Osteoblast (primary cell): ENCODE measurements at places on chromosomes 4 and X. TPM values are rescaled to one million over a fixed set of nuclear protein-coding genes. Genes with fewer than 3 reads are reported as not detected.

- no peak overlapping the region for H3K4me3 ChIP-seq
- DNase-seq = no peak
- H3K4me1 ChIP-seq = no peaks in the 10 kb centered on the region
- H3K36me3 ChIP-seq = no peaks in the 10 kb centered on the region
- H3K27me3 ChIP-seq = no peaks in the 10 kb centered on the region
- H3K27ac ChIP-seq = no peak overlapping the region
These were observed 235.5 kb upstream of the ACTRT1 start for GRCh38 chrX:128287693-128288092.

GRCh38 chr4:174929346-174929745, 11.2 kb downstream of the ADAM29 start:
- no peaks in the 10 kb centered on the region for H3K36me3 ChIP-seq
- H3K4me3 ChIP-seq = no peak overlapping the region
- DNase-seq = no peak
- no peaks in the 10 kb centered on the region for H3K4me1 ChIP-seq
- no peaks in the 10 kb centered on the region for H3K27me3 ChIP-seq

- no peaks in the 10 kb centered on the region for H3K27me3 ChIP-seq
- DNase-seq = no peak
- peak overlapping the region; percentile 80 for H3K27ac ChIP-seq
- no peaks in the 10 kb centered on the region for H3K36me3 ChIP-seq
These were observed 662 bp downstream of the APBB2 start for GRCh38 chr4:41213625-41214135.

- DNase-seq = no peak
- H3K4me3 ChIP-seq = no peak overlapping the region
- H3K27me3 ChIP-seq = no peaks in the 10 kb centered on the region
- H3K36me3 ChIP-seq = no peaks in the 10 kb centered on the region
- peaks cover 4% of the 10 kb centered on the region for H3K4me1 ChIP-seq
These were observed 70.8 kb upstream of the IL15 start for GRCh38 chr4:141565379-141566089.

- H3K27ac ChIP-seq = no peak overlapping the region
- H3K27me3 ChIP-seq = peaks cover 2% of the 10 kb centered on the region
- no peak overlapping the region for H3K4me3 ChIP-seq
- H3K4me1 ChIP-seq = no peaks in the 10 kb centered on the region
- DNase-seq = no peak
These were observed 59.8 kb downstream of the ANK2 start for GRCh38 chr4:113109106-113109718.

GRCh38 chr4:7161721-7162214, 30.6 kb upstream of the SORCS2 start:
- H3K27me3 ChIP-seq = peaks cover 13% of the 10 kb centered on the region
- H3K4me3 ChIP-seq = no peak overlapping the region
- H3K4me1 ChIP-seq = peaks cover 10% of the 10 kb centered on the region
- no peaks in the 10 kb centered on the region for H3K36me3 ChIP-seq

- H3K27ac ChIP-seq = no peak overlapping the region
- no peaks in the 10 kb centered on the region for H3K27me3 ChIP-seq
- no peak for DNase-seq
- no peaks in the 10 kb centered on the region for H3K4me1 ChIP-seq
- H3K4me3 ChIP-seq = no peak overlapping the region
- H3K36me3 ChIP-seq = no peaks in the 10 kb centered on the region
These were observed 50.6 kb downstream of the PCDH7 start for GRCh38 chr4:30770812-30771211.

GRCh38 chr4:47469951-47470350, 6.4 kb upstream of the COMMD8 start:
- H3K4me3 ChIP-seq = no peak overlapping the region
- no peaks in the 10 kb centered on the region for H3K36me3 ChIP-seq
- DNase-seq = no peak
- H3K27ac ChIP-seq = peak overlapping the region; percentile 50
- H3K4me1 ChIP-seq = peaks cover 22% of the 10 kb centered on the region

DNA sequence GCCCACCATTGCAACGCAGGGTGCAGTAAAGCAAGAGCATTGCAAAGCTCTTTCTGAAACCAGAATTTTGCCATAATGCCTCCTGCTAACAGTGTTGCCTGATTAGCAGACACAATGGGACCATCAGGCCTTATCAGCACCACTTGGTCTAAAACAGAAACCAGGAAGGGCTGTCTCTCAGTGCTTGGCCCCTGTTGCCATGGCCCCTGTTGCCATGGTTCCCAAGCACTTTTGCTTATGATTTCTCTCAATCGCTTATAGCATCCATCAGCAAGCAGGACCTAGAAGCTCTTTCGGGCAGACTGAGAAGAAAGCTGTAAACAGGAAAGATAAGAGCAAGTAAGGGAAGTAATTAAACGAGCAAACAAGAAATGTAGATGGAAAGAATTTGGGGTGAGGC, 36.8 kb downstream of the RTL5 start:
- peaks cover 50% of the 10 kb centered on the region for H3K27me3 ChIP-seq
- no peak for DNase-seq
- no peaks in the 10 kb centered on the region for H3K36me3 ChIP-seq

DNA sequence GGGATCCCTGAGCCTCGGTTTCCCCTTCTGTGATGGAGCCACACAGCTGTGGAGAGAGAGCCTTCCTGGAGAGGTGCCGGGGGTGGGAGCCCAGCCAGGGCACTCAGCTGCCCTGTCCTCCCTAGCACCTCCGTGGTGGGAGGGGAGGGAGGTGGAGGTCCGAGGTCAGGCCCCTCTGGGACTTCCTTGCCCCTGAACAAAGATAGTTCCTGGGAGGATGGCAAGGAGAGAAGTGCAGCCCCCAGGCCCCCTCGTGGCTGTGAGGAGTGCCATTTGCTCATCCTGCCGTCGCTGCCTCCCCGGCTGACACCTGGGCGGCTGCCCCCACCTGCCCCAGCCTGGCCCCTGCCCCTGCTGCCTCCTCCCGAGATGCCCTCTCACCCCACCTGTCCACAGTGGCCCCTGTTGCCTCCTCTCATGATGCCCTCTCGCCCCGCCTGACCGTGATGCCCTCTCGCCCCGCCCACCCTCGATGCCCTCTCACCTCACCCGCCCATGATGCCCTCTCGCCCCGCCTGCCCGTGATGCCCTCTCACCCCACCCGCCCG, 12.7 kb downstream of the DOK7 start:
- H3K36me3 ChIP-seq = no peaks in the 10 kb centered on the region
- no peaks in the 10 kb centered on the region for H3K4me1 ChIP-seq
- H3K27ac ChIP-seq = no peak overlapping the region
- no peak overlapping the region for H3K4me3 ChIP-seq
- H3K27me3 ChIP-seq = peaks cover 6% of the 10 kb centered on the region

DNA sequence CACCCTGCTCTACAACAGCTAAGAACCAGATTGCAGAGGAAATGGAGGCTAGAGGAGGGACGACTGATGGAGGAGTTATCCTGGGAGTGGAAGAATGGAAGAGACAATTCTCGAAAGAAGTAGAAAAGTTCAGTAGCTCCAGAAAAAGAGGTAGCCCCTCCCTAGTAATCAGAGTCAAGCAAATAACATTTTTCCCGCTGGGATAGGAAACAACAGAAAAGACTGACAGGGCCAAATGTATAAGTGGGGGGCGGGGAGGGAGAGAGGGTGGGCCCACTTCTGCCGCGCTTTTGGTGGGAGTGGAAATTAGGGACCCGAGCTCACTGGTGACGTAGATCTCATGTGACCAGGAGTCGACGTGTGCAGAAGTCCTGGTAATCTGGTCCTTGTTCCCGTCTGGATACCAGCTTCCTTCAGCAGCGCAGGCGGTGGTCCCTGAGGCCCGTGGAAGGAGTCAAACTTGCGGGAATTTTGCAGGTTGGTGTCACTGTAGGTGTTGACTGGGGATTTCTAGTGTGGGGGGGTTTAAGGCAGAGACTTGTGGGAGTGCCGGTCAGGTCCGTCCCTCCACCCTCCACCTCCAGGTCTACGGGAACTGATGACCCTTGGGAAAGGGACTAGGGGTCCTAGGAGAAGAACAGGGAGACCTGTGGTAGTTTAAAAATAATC, at the start of gene TCEAL9:
TSS of gene TCEAL9 (plus strand) at position 377 of the 669 bp plus-strand sequence. CDS start 1,179 bp downstream, outside the sequence.
- H3K27me3 ChIP-seq = no peaks in the 10 kb centered on the region
- peak within 1 kb of the TSS; percentile 97 for H3K27ac ChIP-seq
- peak within 1 kb of the TSS; percentile 86 for H3K4me3 ChIP-seq
- no peaks in the 10 kb centered on the region for H3K36me3 ChIP-seq

DNA sequence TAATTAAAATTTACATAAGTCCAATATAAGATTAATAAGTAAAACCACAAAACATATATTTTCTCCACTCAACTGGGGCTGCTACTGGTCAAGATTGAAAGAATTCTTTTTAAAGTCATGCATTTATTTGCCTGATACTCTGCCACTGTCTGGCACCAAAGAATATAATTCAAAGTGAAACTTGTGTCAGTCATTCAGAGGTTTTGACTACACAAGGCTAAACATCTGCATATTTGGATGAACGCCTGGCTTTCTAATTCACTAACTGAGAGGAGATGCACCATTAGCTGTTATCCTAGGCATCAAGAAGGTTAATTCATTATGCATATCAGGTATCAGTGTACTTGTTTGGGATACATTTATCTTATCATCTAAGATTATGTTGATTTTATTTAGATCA, 598.5 kb downstream of the CENPC start:
- H3K4me1 ChIP-seq = no peaks in the 10 kb centered on the region
- H3K27ac ChIP-seq = no peak overlapping the region
- no peaks in the 10 kb centered on the region for H3K36me3 ChIP-seq
- no peak for DNase-seq

DNA sequence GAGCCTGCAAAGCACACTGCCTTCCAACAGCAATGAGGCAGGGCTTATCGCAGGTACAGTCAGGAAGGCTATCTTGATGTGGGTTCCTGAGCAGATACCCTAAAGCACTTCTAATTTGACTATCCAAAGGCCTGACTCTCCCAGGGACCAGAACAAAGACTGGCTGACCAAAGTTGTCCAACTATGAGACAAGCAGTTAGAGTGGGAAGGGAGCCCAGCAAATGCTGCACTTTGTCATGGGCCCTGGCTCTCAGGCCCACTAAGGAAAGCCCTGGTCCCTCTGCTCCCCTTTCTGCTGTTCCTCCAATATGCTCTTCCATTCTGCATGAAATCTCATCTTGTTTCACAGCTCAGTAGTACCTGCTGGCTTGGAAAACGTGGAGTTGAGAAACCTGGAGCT, 391.0 kb downstream of the RAB28 start:
- no peaks in the 10 kb centered on the region for H3K36me3 ChIP-seq
- H3K4me1 ChIP-seq = no peaks in the 10 kb centered on the region
- H3K27ac ChIP-seq = no peak overlapping the region
- H3K27me3 ChIP-seq = no peaks in the 10 kb centered on the region

DNA sequence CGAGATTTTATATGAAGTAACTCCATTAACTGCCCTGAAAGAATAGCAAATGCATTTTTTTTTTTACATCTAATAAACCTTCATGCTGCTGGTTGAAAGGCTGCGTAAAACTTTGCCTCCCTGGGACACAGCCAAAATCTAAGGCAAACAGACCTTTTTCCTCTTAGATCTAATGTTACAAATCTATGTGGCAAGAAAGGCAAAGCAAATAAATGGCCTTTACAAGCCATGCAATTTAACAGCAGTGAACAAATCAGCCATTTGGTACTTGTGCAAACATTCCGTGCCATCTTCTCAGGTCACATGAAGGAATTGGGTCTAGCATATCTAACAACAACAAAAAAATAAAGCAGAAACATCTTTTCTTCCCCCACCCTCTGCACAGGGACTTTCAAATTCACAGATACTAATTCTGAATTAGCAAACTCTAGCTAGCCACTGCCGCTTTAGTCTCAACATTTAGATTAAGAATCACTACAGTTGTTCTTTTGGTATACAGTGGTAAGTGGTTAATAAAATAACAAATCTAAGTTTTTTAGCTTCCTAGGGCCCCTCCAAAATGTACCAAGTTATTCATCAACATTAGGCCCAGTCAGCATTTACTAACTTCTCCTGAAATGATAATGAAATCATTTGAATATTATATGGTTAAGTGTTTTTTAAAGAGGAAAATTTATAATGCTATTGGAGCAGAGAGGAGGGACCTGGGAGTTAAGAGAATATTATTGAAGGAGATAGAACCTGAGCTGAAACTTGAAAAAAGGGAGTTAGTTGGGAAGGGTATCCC, 593.8 kb downstream of the SMARCA1 start:
- no peak for DNase-seq
- H3K27ac ChIP-seq = no peak overlapping the region
- H3K4me3 ChIP-seq = no peak overlapping the region
- H3K4me1 ChIP-seq = no peaks in the 10 kb centered on the region
- no peaks in the 10 kb centered on the region for H3K27me3 ChIP-seq

DNA sequence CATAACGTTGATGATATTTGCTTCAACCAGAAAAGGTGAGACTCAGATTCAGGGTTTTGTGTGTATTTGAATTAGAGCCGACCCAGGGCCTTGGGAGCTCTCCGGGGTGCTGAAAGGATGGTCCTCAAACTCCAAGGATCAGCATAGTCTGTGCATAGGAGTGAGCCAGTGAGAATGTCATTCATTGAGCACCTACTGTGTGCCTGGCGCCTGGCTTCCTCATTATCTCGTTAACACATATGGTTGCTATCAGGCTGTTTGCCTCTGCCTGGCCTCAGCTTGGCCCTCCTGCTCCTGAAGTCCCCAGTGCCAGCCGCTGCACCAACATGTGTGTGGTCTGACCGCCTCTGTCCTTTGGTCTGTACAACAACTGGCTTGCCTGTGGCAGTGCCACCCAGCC, 25.1 kb upstream of the JAKMIP1 start:
- H3K36me3 ChIP-seq = no peaks in the 10 kb centered on the region
- H3K4me3 ChIP-seq = no peak overlapping the region
- H3K27ac ChIP-seq = no peak overlapping the region
- H3K4me1 ChIP-seq = no peaks in the 10 kb centered on the region

- H3K4me3 ChIP-seq = no peak overlapping the region
- H3K27ac ChIP-seq = no peak overlapping the region
- DNase-seq = peak; percentile 34
These were observed 2.9 kb upstream of the NSD2 start for GRCh38 chr4:1868293-1868692.

DNA sequence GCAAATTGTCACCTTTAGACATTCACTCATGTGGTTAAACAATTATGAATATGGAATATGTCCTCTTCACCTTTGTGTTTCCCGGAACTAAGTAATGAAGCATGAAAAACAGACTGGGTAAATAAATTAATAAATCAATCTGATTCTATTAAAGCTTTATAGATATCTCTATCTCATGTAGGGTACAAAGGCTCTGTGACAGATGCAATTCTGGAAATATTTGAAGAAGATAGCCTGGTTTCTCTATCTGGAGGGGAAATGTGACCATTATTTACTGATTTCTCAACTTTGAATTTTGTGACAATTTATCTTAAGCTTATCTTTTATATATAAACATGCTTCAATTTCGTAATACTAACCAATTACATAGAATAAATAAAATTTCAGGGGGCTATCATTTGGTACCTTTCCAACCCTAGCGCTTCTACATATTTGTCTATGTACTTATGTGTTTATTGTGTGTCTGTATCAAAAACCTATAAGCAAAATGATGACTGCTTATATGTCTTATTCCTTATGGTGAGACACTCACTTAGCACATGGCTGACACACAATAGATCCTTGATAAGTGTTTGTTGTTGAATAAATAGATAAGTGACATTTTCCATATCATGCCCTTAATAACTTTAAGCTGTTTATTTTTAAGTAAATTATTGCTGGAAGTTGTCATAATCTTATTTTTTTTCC, 9.9 kb downstream of the CTSO start:
- no peaks in the 10 kb centered on the region for H3K4me1 ChIP-seq
- H3K4me3 ChIP-seq = no peak overlapping the region
- no peak overlapping the region for H3K27ac ChIP-seq

Gene TMEM271
- total RNA-seq = not detected in 2 replicates

Gene SLC7A11
- total RNA-seq = 46.3 and 55.7 TPM in 2 replicates

Gene PRRG1
- 11.5 and 16.3 TPM in 2 replicates for total RNA-seq

Gene PKD2
- total RNA-seq = 106 and 111 TPM in 2 replicates

Gene FABP2
- total RNA-seq = not detected in 2 replicates

Gene MAGEB1
- total RNA-seq = not detected in 2 replicates

Gene IL15
- 3.3 and 4.1 TPM in 2 replicates for total RNA-seq
